ENCODE measurements at places on chromosomes 4 and X.

- no peak for DNase-seq
These were observed 236.9 kb downstream of the CAMK2D start for GRCh38 chr4:113524505-113525186.

DNA sequence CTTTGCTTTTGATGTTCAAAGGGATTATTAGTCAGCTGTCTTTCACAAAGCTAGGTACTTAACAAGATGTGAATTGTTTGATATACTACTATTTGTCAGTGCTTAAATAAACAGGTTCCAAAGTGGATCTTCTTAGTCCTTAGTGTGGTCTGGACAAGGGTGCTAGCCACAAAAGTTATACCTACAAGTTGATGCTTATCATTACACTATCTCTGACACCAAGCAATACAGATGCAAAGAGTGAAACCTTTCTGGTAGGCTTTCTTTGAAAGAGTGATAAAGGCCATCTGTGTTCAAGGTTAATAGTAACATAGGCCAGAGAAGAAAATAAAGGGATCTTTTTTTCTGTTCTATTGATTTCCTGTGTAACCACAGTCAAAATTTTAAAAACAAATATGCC lies 12.2 kb upstream of the RBPJ start:
- DNase-seq: no peak

DNA sequence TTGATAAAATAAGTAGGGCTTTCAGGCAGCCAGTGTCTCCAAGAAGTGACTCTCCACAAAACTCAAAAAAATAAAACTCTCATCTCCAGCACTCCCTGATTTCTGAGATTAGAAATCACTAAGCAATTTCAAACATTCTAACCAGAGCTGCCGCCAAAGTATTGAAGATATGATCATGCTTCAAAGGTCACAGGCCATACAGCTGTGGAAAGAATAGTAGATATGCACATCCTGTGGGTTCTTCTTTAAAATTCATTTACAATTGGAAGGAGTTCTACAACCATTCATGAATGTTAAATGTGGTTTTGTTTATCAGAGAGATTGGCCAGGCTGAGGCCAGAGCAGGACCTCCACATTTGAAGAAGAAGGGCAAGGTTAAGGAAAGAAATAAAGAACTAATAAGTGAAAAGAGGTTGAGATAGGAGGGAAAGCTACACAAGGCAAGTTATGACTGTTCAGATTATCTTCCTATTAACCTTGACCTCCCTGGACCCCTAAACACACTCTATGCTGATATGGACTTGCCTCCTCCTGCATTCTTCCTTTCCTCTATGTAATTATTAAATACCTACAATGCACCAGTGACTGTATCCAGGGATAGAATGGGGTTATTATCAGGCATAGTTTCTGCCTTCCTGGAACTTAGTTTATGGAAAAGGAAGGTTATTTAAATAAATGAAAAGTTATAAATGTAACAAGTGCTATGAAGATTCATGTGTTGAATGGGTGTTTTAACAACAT lies 56.4 kb downstream of the USP38 start:
- DNase-seq: no peak

DNA sequence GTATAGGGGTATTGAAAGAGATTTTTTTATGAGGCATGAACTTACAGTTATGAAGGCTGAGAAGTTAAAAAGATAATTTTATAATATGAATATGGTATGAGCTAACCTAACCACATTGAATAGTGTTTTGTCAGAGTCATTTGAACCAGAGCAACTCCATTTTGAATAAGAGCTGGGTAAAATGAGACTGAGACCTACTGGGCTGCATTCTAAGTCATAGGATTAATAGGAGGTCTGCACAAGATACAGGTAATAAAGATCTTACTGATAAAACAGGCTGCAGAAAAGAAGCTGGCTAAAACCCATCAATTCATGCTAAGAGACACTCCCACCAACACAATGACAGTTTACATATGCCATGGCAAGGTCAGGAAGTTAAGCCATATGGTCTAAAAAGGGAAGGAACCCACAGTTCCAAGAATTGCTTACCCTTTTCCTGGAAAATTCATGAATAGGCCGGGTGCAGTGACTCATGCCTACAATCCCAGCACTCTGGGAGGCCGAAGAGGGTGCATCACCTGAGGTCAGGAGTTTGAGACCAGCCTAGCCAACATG lies 209.2 kb downstream of the TECRL start:
- no peak for DNase-seq

DNA sequence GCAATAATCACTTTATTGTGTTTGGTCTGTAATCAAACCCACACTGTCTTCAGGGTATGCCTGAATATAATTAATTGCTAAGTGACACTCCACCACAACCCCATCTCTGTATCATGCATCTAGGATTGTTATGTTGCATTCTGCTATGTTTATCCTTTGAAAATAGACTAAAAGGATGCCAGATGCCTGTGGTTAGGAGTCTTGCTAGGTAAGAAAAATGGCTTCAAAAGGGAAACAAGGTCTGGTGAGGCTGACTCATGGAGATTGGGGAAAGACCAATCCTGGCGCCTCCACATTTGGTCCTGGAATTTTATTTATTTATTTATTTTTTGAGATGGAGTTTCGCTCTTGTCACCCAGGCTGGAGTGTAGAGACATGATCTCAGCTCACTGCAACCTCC lies 360.5 kb upstream of the SLC7A11 start:
- DNase-seq: no peak
